ENCODE measurements at places on chromosomes 16 and 17.

DNA sequence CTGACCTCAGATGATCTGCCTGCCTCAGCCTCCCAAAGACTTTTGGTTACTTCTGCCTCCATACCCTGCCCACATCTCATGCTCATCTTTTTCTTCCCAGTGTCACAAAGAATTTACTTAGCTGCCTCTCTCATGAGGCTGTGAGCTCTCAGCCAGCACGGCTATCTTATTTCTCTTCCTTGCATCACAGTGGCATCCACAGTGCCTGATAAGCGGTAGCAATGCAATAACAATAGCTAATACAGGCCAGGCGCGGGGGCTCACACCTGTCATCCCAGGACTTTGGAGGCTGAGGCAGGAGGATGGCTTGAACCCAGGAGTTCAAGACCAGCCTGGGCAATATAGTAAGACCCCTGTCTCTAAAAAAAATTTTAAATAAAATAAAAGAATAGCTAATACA is 15.5 kb upstream of the MARVELD3 start:
- DNase-seq = no peak

GRCh38 chr16:9821331-9821730 is 360.9 kb downstream of the GRIN2A start:
- DNase-seq = no peak

- no peak for DNase-seq
Observed at GRCh38 chr17:37488607-37489196, 989 bp upstream of the DUSP14 start.

DNA sequence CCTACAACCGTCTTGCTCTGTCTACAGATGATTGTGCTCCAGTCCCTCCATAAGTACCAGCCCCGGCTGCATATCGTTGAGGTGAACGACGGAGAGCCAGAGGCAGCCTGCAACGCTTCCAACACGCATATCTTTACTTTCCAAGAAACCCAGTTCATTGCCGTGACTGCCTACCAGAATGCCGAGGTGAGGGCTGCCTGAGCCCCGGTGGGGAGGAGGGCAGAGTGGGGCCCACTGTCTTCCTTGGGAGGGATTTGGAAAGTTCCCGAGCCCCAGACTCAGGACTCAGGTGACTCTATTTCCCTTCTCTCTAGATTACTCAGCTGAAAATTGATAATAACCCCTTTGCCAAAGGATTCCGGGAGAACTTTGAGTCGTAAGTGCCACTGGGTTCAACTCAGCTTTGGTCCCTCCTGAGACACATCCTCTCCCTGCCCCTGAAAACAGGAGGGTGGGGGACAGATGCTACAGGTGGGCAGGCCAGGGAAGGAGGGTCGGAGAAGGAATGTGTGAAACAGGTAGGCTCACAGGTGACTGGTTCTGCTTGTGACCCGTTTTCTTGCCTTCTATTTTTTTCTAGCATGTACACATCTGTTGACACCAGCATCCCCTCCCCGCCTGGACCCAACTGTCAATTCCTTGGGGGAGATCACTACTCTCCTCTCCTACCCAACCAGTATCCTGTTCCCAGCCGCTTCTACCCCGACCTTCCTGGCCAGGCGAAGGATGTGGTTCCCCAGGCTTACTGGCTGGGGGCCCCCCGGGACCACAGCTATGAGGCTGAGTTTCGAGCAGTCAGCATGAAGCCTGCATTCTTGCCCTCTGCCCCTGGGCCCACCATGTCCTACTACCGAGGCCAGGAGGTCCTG is 11.4 kb downstream of the TBX21 start:
- DNase-seq = no peak

GRCh38 chr17:13646411-13646810 is 44.7 kb upstream of the HS3ST3A1 start:
- DNase-seq = no peak

Data from GM19239 (cell line).